NCI-H69 (cell line): ENCODE measurements at places on chromosomes 2 and 18.
A peak's percentile ranks its signal among the peaks of the same experiment; 100 is the strongest.

- DNase-seq: no peak
These were observed 116.5 kb upstream of the NETO1 start for GRCh38 chr18:72984290-72984689.

GRCh38 chr2:190677255-190677654 is 28.4 kb downstream of the NAB1 start:
- DNase-seq: no peak

- peak; percentile 81 for DNase-seq
These were observed 1.0 kb upstream of the LDLRAD4 start for GRCh38 chr18:13217466-13217961.

- DNase-seq: no peak
These were observed 48.6 kb upstream of the SEC11C start for GRCh38 chr18:59090966-59091603.
